ENCODE measurements at places on chromosomes 3 and 15.

DNA sequence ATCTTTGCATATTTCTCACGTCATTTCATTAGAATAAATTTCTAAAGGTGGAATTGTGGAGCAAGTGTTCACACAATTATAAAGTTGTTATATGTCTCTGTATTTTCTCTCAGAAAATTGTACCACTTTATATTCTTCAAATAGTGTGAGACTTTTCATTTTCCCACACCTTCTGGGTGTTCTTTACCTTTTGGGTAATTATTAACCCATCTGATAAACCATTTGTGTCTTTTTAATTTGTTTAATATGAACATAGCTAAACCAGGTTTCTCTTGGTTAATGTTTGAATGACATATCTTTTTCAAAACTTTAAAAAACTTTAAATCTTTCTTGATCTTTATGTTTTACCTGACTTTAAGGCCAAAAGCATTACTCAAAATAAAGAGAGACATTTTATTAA is 40.5 kb downstream of the DZIP3 start:
- DNase-seq, result no peak

DNA sequence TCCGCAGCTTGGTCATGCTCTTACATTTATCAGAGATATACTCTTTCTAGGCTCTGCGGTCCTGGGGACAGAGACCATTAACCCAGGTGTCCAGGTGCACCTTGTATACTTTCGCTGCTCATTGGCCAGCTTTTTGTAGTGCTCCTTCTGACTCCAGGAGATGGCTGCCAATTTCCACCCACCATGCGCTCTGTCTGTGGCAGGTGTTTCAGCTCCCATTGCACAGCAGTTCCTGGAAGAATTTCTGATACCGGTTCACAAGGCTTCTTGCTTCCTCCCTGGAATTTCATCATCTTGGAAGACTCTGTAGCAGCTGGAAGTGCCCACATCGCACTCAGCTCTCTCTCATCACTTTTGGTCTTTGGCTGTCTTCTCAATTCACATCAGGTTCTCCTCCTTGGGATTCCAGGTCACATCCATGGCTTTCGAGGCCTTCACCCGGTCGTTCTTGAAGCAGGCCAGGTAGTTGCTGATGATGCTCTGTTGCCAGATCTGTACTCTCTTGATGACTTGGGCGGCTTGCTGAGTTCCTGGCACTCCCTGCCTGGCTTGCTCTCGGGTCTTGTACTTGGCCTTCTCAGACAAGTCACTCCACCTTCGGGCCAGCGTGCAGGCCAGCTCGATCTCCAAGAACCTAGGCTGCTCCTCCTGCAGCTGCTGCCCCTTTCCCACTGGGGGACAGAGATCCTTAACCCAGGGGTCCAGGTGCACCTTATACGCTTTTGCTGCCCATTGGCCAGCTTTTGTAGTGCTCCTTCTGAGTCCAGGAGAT is 41.1 kb upstream of the ARL8B start:
- DNase-seq, result no peak

GRCh38 chr3:33174095-33174494 is 44.5 kb downstream of the SUSD5 start:
- DNase-seq, result no peak

- no peak for DNase-seq
These were observed 130.2 kb downstream of the IL1RAP start for GRCh38 chr3:190644035-190644434.

DNA sequence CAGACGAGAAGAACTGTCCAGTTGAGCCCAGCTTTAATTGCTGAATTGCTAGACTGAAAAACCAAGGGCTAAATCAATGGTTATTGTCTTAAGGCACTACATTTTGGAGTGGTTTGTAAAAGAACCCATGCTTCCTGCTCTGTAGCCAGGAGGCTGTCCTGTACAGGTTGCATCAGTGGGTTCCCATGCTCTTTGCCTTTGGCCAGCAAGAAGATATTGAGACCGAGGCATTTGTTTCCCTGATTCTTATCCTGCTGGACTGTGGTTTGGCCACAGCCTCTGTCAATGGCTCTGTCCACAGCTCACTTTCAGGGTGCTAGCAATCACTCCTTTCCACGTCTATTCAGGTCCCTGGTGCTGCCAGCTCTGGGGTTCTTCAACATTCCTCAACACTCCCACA is 89.6 kb downstream of the FAM43A start:
- DNase-seq, result no peak

GRCh38 chr3:143712522-143712921 is 135.7 kb downstream of the SLC9A9 start:
- no peak for DNase-seq
